Activated CD8-positive, alpha-beta T cell treated with anti-CD3 and anti-CD28 coated beads for 36 hours (primary cell): ENCODE measurements at places on chromosomes 11 and 22.

DNA sequence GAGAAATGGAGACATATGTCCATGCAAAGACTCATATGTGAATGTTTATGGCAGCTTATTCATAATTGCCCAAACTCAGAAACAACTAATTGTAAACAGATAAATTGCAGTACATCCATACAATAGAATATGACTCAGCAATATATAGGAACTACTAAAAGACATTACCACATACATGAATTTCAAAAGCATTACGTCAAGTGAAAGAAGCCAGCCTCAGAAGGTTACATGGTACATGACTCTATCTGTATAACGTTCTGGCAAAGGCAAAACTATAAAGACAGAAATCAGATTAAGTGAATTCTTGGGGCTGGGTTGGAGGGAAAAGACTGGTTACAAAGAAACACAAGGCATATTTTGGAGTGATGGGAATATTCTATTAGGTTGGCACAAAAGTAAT lies 7.2 kb downstream of the KCTD21 start:
- H3K4me3 ChIP-seq: no peak overlapping the region
- H3K27ac ChIP-seq: no peak overlapping the region
- peaks cover 11% of the 10 kb centered on the region for H3K4me1 ChIP-seq

DNA sequence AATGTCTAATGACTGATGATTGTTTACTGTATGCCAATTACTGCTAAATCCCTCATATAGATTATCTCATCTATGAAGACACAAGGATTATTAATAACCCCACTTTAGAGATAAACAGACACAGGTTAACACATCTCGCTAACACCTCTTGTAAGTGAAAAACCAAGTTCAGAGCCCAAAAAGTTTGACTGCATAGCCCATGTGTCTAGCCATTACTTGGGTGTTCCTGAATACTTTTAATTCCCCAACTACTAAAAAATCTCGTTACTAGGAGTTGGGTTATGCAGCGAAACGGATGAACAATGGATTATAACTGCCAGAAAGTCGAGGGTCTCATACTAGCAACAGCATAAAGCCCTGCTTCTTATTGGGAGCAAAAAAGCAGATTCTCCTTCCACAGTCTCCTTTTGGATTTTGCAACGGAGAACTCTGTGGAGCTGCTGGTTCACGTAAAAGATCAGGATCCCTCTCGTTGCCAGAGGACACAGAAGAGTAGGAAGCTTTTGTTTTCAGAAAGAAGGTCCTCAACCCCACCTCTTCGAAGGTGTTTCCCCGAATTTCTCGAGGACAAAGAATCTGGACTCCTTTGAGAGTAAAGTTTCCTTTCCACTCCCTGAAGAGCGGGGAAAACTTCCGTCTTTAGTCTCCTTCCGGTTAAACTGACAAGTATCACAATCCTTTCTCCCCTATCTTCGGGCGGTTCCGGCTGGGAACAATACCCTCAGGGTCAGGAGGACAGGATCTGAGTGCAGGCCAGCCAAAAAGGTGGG lies 979 bp downstream of the ZBED5 start:
- H3K4me1 ChIP-seq: peaks cover 38% of the 10 kb centered on the region
- H3K4me3 ChIP-seq: peak overlapping the region; percentile 97
- H3K27me3 ChIP-seq: no peaks in the 10 kb centered on the region
- peaks cover 49% of the 10 kb centered on the region for H3K36me3 ChIP-seq
- H3K27ac ChIP-seq: peak overlapping the region; percentile 98
- no peak for DNase-seq

GRCh38 chr11:124935548-124936514 lies at the start of gene HEPACAM:
Gene HEPACAM (minus strand): TSS chr11:124936047. CDS start chr11:124936006, 41 bp downstream.
- H3K27ac ChIP-seq: no peak within 1 kb of the TSS
- DNase-seq: no peak
- no peak within 1 kb of the TSS for H3K4me3 ChIP-seq
- peaks cover 3% of the 10 kb centered on the region for H3K4me1 ChIP-seq
- H3K27me3 ChIP-seq: peaks cover 2% of the 10 kb centered on the region
- H3K36me3 ChIP-seq: no peaks in the 10 kb centered on the region

- peaks cover 2% of the 10 kb centered on the region for H3K36me3 ChIP-seq
- peaks cover 17% of the 10 kb centered on the region for H3K4me1 ChIP-seq
- DNase-seq: no peak
- H3K27me3 ChIP-seq: peaks cover 33% of the 10 kb centered on the region
Measured at GRCh38 chr11:120332822-120333716, 3.1 kb upstream of the ARHGEF12 start.

DNA sequence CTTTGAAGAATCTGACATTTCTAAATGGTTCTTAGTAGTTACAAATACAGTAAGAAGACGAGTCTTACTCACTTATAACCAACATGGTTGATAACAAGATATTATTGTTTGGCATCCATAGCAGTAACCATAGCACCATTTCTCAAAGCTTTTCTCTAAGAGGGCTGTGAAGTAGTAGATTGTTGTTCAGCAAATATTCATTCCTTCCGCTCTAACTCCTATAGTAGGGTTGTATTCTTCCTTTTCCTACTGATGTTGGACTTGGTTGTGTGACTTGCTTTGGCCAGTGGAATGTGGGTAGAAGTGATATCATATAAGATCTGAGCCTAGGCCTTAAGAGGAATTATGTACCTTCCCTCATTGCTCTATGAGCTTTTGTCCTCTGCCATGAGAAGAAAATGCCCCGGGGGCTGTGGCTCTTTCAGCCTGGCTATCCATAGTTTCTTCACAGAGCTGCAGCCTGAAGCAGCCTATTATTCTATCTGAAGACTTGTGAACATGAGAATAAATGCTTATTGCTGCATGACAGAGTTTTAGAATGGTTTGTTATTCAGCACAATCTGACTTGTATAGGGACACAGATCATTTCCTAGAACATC lies 28.9 kb upstream of the ZBED5 start:
- H3K4me1 ChIP-seq: no peaks in the 10 kb centered on the region
- DNase-seq: no peak
- H3K27me3 ChIP-seq: no peaks in the 10 kb centered on the region
- H3K27ac ChIP-seq: no peak overlapping the region
- no peaks in the 10 kb centered on the region for H3K36me3 ChIP-seq
- no peak overlapping the region for H3K4me3 ChIP-seq

- H3K27ac ChIP-seq: no peak overlapping the region
- no peaks in the 10 kb centered on the region for H3K36me3 ChIP-seq
- H3K4me3 ChIP-seq: peak overlapping the region; percentile 30
- peaks cover 9% of the 10 kb centered on the region for H3K4me1 ChIP-seq
- H3K27me3 ChIP-seq: peaks cover 22% of the 10 kb centered on the region
Measured at GRCh38 chr22:35539487-35539886, 1.1 kb upstream of the RASD2 start.

DNA sequence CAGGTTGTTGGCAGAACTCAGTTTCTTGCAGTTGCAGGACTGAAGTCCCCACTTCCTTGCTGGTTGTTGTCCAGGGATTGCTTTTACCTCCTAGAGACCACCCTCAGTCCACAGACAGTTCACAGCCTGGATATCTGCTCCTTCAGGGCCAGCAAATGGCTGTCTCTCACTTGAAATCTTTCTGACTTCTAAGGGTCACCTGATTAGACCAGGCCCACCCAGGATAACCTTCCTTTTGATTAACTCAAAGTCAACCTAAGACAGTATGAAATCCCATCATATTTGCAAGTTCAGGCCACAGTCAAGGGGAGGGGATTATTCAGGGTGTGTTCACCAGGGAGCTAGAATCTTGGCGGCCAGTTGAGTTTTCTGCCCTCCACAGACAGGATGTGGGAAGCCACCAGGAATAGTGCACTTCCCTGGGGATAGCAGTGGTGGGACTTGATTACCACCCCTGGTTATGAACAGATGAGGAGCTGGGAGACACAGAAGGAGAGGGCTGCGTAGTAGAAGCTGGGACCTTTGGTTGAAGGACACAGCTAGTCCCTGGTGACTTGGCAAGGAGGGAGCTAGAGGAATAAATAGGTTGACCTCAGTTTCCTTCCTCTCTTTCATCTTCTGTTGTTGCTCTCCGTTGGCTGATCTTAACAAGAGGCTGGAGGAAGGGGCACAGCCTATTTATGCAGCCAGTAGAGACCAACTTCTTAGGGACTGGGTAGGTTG lies 33.4 kb downstream of the MIAT start:
- no peak for DNase-seq
- no peak overlapping the region for H3K27ac ChIP-seq
- H3K27me3 ChIP-seq: no peaks in the 10 kb centered on the region
- no peak overlapping the region for H3K4me3 ChIP-seq
- peaks cover 32% of the 10 kb centered on the region for H3K4me1 ChIP-seq
- H3K36me3 ChIP-seq: peaks cover 32% of the 10 kb centered on the region

- H3K27ac ChIP-seq: peak overlapping the region; percentile 84
- H3K36me3 ChIP-seq: peaks cover 7% of the 10 kb centered on the region
- H3K27me3 ChIP-seq: no peaks in the 10 kb centered on the region
Measured at GRCh38 chr22:40578171-40578570, 58.3 kb downstream of the MRTFA start.

DNA sequence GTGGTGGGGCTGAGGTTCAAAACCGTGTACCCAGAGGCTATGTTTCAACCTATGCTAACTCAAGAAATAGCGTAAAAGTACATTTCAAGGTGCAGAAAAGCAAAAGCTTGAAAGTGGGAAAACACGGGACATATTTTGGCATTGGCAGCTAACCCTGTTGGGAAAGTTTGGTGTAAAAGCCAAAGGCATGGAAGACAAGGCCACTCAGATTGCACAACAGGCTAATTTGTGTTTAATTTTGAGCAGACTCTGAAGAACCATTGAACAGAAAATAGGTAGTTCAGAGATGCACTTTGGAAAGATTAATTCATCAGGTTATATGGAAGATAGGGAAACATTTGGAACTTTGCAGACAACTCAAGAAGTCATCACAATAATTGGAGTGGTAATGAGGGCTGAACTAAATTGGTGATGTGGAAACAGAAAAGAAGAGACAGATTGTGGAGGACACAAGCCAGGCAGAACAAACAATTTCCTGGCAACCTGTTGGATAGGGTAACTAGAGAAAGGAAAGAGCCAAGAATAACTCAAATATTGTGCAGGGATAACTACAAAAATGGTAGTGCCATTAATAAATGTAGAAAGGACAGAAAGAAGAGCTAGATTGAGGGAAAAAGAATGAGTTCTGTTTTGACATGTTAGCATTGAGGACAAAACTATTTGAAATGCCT lies 140.5 kb upstream of the PGR start:
- no peaks in the 10 kb centered on the region for H3K27me3 ChIP-seq
- no peak overlapping the region for H3K27ac ChIP-seq
- H3K4me3 ChIP-seq: no peak overlapping the region
- H3K4me1 ChIP-seq: no peaks in the 10 kb centered on the region

- no peaks in the 10 kb centered on the region for H3K36me3 ChIP-seq
- no peak overlapping the region for H3K4me3 ChIP-seq
- H3K27me3 ChIP-seq: no peaks in the 10 kb centered on the region
- H3K4me1 ChIP-seq: no peaks in the 10 kb centered on the region
- no peak overlapping the region for H3K27ac ChIP-seq
Measured at GRCh38 chr22:29260601-29261315, 7.0 kb downstream of the RHBDD3 start.

DNA sequence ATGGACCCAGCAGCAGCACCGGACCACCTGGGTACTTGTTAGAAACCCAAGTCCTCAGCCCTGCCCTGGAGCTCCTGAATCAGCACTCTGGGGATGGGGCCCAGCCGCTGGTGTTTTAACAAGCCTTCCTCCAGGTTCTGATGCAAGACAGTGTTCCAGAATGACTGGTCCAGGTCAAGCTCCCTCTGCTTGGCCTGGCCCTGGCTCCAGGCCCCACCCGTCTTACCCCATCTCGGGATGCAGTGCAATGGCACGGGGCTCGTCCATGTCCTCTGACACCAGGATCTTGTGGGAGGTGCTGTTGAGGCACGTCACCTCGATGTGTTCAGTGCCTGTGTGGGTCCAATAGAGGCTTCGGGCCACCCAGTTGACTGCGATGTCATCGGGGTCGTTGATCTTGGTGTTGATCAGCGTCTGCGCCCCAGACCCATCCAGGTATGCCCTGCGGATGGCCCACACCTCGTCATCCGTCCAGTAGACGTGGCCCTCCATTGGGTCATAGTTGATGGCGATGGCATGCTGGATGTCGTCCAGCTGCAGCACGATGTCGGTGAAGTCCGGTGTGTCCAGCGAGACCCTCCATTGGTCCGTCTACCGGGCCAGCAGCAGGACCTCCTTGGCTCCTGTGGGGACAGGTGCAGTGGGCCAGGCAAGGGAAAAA lies 140.3 kb downstream of the CRYBB2 start:
- no peak overlapping the region for H3K4me3 ChIP-seq
- peaks cover 20% of the 10 kb centered on the region for H3K36me3 ChIP-seq
- H3K27me3 ChIP-seq: no peaks in the 10 kb centered on the region
- DNase-seq: no peak
- no peak overlapping the region for H3K27ac ChIP-seq

GRCh38 chr22:49078076-49078710 lies 749.5 kb downstream of the BRD1 start:
- no peak overlapping the region for H3K27ac ChIP-seq
- no peaks in the 10 kb centered on the region for H3K36me3 ChIP-seq
- no peaks in the 10 kb centered on the region for H3K4me1 ChIP-seq
- DNase-seq: no peak
- H3K27me3 ChIP-seq: no peaks in the 10 kb centered on the region

DNA sequence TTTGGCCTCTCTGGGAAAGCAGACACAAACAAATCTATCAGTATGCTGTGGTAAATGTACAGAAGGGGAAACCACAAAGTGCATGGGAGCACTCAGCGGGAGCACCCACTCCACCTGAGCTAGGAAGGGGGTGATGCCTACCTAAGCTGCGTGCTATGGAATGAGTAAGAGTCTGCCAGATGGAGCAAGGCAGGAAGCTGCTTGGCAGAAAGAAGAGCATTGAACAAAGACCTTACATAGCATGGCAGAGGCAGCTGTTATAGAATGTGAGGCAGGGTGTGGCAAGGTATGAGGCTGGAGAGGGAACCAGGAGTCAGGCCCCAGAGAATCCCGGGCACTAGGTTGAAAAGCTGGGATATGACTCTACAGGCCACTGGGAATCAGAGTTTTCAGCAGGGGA lies 13.8 kb upstream of the MTFP1 start:
- peak overlapping the region; percentile 48 for H3K27ac ChIP-seq
- DNase-seq: no peak
- peaks cover 37% of the 10 kb centered on the region for H3K36me3 ChIP-seq
- H3K4me3 ChIP-seq: no peak overlapping the region

GRCh38 chr11:71453918-71454304 lies 908 bp downstream of the NADSYN1 start:
- peaks cover 44% of the 10 kb centered on the region for H3K4me1 ChIP-seq
- peak overlapping the region; percentile 81 for H3K27ac ChIP-seq
- no peaks in the 10 kb centered on the region for H3K27me3 ChIP-seq
- peaks cover 60% of the 10 kb centered on the region for H3K36me3 ChIP-seq

DNA sequence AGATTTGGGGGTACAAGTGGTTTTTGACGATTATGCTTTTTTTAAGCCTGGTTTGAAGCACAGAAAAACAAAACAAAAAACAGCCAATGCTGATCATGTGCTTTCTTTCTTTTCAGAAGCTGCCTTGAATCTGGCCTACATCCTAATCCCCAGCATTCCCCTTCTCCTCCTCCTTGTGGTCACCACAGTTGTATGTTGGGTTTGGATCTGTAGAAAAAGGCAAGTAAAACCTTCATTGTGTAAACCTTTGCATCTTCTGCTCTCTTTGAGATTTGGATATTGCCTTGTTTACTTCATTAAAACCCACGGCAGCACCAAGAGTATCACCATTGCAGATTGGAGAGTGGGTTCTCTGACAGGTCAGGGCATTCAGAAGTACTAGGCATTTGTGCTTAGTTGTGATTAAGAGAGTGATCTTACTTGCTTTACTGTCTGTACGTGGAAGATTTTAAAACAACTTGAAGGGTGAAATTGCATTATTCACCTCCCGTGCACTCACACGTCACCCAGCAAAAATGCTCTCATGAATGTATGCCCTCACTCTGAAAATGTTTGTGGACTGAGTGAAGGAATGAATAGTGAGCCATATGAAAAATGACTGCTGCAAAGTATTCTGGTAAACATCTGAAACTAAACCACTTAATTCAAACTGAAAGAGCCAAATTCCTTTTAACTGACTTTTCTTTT lies 17.0 kb downstream of the LAYN start:
- H3K4me3 ChIP-seq: no peak overlapping the region
- no peaks in the 10 kb centered on the region for H3K4me1 ChIP-seq
- H3K36me3 ChIP-seq: peaks cover 48% of the 10 kb centered on the region
